ENCODE measurements at places on chromosomes 1 and 21.

DNA sequence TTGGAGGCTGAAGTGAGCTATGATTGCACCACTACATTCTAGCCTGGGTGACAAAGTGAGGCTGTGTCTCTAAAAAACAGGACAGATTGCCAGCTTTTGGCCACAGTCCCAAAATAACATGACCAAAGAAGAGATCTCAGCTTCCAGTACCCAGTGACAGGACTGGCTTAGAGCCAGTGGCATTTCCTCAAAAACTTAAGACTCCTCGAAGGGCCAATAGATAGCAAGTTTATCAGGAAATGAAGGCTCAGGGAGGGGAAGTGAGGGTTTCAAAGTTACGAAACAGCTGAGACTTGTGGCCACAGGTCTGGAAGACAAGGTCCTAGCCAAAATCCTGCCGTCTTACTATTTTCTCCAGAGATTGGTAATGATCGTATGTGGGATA lies 6.3 kb upstream of the TMEM39B start:
- no peak for DNase-seq

DNA sequence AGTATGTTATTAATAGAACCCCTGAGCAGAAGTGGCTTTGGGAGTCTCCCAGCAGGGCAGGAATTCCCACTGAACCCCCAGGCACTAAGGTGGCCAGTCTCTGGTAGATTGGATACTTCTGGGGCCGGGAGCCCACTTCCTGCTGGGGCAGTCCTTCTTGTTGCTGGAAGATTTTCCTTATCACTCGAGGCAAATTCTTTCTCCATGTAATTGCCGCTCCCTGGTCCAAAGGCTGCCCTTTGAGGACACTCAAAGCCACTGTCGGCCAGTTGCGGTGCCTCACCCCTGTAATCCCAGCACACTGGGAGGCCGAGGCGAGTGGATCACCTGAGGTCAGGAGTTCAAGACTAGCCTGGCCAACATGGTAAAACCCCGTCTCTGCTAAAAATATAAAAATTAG lies 22.6 kb upstream of the TNFRSF1B start:
- no peak for DNase-seq

DNA sequence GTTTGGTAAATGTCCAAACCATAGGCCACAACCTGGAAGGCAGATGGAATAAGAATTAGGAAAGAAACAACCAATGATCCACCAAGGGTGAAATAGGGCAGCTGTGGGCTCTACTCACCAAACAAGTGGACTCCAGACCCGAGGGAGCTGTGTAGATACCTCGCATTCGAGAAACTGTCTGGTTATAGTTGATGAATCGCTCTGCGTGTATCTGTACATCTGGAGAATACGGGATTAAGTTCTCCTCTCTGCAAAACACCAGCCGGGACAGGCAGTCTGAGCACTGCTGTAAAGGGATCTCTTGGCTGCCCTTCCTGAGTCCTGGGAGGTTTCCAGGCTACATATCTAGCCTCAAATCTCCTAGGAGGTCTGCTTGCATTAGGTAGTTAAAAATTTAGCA lies 9.4 kb upstream of the UBR4 start:
- no peak for DNase-seq

DNA sequence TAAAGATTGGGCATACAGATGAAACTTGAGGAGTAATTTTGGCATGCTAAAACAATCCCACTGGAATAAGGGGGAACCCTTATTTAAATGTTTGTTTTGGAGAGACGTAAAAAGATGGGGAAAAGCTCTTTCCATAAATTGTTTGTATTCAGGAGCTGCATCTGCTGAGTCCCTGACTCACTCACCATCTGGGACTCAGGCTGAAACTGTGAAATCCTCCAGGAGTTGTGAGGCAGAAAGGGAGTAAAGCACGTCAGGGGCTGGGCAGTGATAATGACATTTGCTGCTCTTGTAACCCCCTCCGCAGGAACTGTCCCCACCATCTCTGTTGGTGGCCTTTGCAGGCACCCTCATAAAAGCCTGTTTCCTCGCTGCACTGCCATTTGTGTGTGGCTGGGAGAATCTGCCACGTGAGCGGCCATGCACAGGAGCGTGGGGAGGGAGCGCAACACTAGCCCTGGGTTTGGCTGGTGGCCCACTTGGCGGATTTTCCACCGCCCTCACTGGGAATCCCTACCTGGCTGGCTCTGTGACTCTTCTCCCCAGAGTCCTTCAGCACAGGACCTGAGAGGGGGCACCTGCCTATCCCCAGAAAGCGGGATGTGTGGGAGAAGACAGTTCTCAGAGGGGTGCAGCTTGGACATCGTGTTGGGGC lies 45.3 kb downstream of the ZSCAN20 start:
- DNase-seq = no peak

- DNase-seq = no peak
These were observed 2.5 kb upstream of the SLC6A9 start for GRCh38 chr1:44033756-44034155.

- no peak for DNase-seq
These were observed 105.9 kb downstream of the PIK3R3 start for GRCh38 chr1:46026531-46026930.

DNA sequence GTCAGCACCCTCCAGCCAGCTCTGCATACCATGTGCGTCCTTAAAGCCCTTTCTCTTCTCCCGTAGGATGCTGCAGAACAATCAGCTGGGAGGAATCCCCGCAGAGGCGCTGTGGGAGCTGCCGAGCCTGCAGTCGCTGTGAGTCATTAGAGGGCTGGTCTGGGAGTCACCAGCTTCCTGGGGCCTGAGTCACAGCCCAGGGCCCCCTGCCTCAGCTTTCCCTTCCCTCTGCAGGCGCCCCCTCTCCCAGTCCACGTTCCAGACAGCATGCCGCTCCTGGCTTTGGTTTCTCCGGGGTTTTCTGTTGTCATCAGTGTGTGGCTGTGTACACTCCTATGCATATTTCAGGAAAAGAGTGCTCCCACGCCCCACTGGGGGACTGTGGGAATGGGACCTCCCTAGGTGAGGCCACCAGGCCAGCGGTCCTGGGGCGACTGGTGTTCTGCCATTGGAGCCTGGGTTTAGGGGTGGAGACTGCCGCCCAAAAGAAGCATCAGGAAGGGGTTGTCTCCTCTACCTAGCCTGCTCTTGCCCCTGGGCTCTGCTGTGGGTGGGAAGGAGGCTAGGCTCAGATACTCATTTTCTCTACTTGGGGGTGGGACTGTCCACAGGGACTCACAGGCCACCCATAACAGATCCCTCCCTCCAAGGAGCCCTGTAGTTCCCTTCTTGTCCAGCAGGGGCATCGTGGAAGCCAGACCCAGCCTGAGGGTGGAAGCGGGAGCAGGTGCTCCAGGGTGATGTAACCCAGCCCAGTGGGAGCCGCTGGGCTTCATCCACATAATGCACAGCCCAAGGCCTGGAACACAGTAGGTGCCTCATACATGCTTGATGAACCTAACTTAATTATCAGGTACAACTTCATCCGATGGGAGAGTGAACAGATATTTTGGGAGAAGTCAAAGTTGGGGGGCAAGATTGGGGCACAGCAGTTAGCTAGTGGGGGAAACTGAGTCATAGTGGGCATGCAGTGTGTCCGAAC lies 42.5 kb downstream of the LGR6 start:
- peak; percentile 27 for DNase-seq

GRCh38 chr1:94949681-94950661 lies 23.1 kb upstream of the CNN3 start:
- no peak for DNase-seq

- no peak for DNase-seq
These were observed 134.7 kb upstream of the HOOK1 start for GRCh38 chr1:59680044-59680443.

- DNase-seq = no peak
These were observed 6.1 kb downstream of the INTS3 start for GRCh38 chr1:153733970-153734369.

GRCh38 chr1:25805863-25806225 lies 5.9 kb downstream of the SELENON start:
- no peak for DNase-seq

DNA sequence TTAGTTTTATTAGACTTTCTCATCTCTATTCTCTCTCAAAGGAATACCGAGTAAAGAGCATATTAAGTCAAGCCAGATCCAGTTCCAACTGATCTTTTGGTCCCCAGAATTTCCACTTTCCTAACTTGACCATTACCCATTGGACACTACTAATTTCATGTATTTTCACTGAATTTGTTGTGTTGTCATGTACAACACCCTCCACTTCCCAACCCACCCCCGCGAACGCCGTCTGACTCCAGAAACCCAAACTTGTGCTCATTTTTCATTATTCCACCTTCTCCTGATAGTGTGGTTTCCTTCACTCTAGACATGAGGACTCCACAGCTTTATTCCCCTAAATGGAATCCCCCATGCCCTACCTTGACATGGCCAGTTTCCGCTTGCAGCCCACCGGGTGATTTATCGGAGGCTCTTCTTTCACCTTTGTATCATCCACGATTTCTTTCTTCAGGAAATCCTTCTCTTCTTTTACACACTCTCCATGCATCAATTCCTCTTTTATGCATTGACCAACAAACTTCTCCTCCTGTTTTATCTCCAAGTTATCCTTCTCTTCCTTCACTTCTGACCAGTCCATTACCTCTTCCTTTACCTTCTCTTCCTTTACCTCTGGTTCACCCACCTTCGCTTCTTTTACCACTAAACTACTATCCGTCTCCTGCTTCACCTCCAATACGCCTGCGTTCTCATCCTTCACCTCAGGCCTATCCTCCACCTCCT lies 805 bp downstream of the ZNHIT6 start:
- DNase-seq = no peak

- DNase-seq = no peak
These were observed 4.0 kb downstream of the FGR start for GRCh38 chr1:27630859-27631491.

- DNase-seq = no peak
These were observed 40.7 kb downstream of the MAP3K21 start for GRCh38 chr1:233368106-233368788.

- DNase-seq = no peak
These were observed 272.5 kb upstream of the RUNX1 start for GRCh38 chr21:35321322-35322200.

DNA sequence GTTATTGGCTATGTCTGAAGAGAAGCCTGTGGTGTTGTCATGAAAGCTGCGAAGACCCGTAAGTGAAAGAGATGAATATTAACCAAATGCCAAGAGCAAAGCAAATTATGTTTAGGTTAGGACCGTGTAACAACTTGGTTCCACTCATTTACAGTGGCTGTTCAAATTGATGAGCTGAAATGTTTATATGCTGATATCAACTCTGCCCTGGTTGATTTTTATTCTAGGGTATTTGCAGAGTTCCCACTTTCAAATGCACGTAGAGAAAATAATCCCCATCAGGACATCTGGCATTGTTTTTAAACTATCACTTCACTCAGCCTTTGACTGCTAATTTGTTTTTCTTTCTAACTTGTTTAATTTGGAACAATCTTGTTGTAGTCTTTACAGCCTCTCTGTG lies 581.6 kb upstream of the ADAMTS5 start:
- no peak for DNase-seq

DNA sequence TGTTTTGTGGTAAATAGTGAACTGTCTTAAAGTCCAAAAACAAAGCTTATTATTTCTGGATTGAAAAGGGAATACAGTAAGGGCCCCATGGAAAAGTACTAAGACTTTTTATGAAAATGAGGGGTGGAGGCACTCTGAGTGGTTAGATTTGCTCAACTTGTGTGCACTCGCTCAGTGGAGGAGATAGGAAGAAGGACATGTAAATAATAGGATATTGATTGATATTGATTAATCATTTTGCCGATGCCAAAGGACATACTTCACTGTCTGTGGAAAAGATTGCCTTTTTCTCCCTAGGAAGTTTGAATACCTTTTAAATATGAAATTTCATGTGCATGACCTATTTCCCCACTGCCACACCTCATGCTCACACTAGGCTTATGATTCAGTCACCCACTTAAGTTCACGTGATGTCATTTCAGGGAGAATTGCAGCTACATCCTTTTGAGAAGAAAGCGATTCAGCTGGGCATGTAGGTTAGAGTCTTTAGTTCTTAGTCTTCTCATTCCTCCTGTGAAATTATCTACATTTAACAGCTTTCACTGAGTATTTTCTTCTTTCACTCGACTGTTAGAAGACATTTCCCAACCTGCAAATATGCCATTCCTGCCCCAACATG lies 5.0 kb downstream of the MTR start:
- DNase-seq = no peak

GRCh38 chr21:29523646-29524045 lies 224.9 kb downstream of the BACH1 start:
- DNase-seq = no peak

GRCh38 chr1:102897557-102897956 lies 210.8 kb downstream of the COL11A1 start:
- no peak for DNase-seq

DNA sequence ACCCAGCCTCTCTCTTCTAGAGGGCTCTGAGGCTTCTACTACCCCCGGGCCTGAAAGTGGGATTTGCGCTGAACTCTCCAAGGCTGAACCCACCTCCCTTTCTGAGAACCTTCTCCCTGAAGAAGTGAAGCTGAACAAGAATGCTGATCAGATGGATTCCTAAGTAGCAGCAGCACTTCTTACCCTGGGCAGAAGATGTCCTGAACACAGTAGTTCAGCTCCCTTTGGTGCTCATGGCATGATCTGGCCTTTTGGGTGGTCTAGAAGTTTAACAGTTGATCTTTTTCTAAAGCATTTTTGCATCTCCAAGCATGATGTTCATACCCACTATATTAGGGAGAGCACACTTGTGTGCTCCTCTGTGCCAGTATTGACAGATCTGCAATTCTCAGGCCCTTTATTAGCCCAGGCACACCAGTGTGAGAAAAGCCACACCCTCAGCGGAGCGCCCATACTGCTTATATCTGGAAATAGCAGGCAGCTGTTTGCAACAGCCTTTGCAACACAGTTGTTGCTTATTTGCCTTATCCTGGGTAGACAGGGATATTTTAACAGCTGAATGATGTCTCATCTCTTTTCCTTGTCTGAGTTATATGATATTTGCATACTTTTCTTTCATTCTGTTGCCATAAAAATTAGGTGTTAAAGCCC lies 34.2 kb downstream of the CNN3 start:
- DNase-seq = no peak

DNA sequence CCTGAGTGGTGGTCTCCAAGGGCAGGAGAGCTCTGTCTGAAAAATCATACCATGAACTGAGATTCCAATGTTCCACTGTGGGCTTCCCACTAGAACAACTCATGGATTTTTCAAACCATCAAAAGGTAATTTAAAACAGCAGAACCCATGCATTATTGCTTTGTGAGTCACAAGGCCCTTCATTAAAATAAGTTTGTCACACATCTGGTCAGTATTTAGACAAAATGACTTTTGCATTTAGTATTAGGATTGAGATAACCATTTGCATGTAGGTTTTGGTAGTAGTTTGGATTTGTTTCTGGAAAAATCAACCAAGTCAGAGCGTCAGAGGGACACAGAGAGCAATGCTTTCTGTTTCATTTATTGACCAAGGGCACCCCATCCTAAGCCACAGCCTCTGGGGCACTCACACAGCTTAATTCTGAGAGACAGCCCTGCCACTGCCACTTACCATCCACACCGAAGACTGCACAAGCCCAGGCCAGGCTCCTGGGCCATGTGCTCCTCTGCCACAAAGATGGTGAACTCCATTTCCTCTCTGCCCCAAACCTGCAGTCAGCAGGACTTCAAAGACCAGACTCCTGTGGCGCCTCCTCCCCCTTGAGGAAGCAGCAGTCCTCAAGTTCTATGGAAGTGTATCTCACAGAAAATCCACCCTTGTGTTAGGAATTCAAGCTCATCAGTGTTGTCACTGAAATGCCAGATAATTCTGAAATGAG lies 132.6 kb upstream of the DUSP10 start:
- DNase-seq = no peak
